ENCODE measurements at places on chromosomes 3 and 15. TPM values are rescaled to one million over a fixed set of nuclear protein-coding genes. Genes with fewer than 3 reads are reported as not detected.

Gene FAM107A
- 0.13 TPM for total RNA-seq

Gene TTLL13
- 0.14 TPM for total RNA-seq

Gene CD200R1L
- total RNA-seq, result not detected

Gene FGD5
- not detected for total RNA-seq

Gene RNU5B-1
- total RNA-seq, result not detected

Gene MTFMT
- total RNA-seq, result 23.4 TPM

Gene CLN6
- total RNA-seq, result 80.0 TPM

Gene TM4SF4
- total RNA-seq, result 40.4 TPM

Gene ANXA2
- 4,904 TPM for total RNA-seq

Gene CCR3
- not detected for total RNA-seq

Gene GCSAM
- total RNA-seq, result not detected

Gene TGM4
- 0.12 TPM for total RNA-seq

Gene BOC
- 6.4 TPM for total RNA-seq

Gene AMOTL2
- 46.2 TPM for total RNA-seq

Gene C2CD4A
- total RNA-seq, result not detected

Gene SI
- not detected for total RNA-seq

Gene NR2E3
- total RNA-seq, result not detected

Gene SKOR1
- 0.06 TPM for total RNA-seq

Gene HYAL1
- total RNA-seq, result 0.80 TPM

Gene IL17RD
- 1.8 TPM for total RNA-seq

Gene AP2M1
- 313 TPM for total RNA-seq

Gene NIT2
- 96.6 TPM for total RNA-seq

Gene WDR82
- total RNA-seq, result 45.4 TPM

Gene FBXO45
- total RNA-seq, result 8.1 TPM

Gene ALDH1A2
- 0.38 TPM for total RNA-seq

Gene ARNT2
- total RNA-seq, result 13.2 TPM

Gene CLPX
- total RNA-seq, result 63.1 TPM

Gene CLDN16
- total RNA-seq, result 0.34 TPM

Gene AHSG
- total RNA-seq, result not detected

Gene TNFAIP8L3
- total RNA-seq, result 16.4 TPM

Gene SLC28A2
- not detected for total RNA-seq

Gene HPS3
- 30.1 TPM for total RNA-seq

Gene RTP1
- total RNA-seq, result not detected

Gene SNX22
- total RNA-seq, result 0.90 TPM

Gene PAK6
- total RNA-seq, result 0.09 TPM

Gene COLQ
- total RNA-seq, result 0.80 TPM

Gene RABL3
- 18.6 TPM for total RNA-seq

Gene NOX5
- total RNA-seq, result 0.41 TPM

Gene BSN
- 0.08 TPM for total RNA-seq

Gene MRAS
- total RNA-seq, result 10.2 TPM

Gene WNT7A
- 0.19 TPM for total RNA-seq

Gene PTH1R
- 0.43 TPM for total RNA-seq

Gene SLC27A2
- total RNA-seq, result 42.0 TPM

Gene FBXL22
- total RNA-seq, result 0.32 TPM

Gene RARRES1
- 16.6 TPM for total RNA-seq

Gene MINAR1
- total RNA-seq, result 0.56 TPM

Measured in A549 treated with ZK216348 at 1 μM for 4 hours (cell line).